ENCODE measurements at places on chromosomes 5 and 9.

GRCh38 chr5:147689426-147689825, 93.1 kb downstream of the JAKMIP2 start:
- DNase-seq, result no peak

GRCh38 chr9:14441976-14442651, 128.2 kb upstream of the NFIB start:
- no peak for DNase-seq

GRCh38 chr9:27183131-27183530, 74.1 kb downstream of the TEK start:
- DNase-seq, result no peak

DNA sequence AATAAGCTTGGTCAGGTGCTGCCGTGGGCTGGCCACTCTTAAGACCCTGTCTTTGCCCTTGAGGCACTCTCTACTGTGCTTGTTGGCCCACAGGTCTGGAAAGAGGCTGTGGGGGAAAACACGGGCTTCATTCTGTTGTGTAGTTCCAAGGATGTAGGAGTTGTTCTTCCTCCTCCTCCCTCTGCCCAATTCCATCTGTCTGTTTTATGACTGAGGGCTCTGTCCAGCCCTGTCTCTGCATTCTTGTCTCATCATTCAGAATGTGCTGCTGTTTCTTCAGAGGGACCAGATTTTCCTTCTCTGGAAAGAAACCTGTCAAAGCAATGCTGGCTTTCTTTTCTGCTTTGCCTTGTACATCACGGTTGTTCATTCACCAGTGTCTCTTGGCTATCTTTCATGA, 84.1 kb downstream of the MAP1B start:
- no peak for DNase-seq

- no peak for DNase-seq
These were observed 17.9 kb upstream of the ZSWIM6 start for GRCh38 chr5:61313960-61314681.

DNA sequence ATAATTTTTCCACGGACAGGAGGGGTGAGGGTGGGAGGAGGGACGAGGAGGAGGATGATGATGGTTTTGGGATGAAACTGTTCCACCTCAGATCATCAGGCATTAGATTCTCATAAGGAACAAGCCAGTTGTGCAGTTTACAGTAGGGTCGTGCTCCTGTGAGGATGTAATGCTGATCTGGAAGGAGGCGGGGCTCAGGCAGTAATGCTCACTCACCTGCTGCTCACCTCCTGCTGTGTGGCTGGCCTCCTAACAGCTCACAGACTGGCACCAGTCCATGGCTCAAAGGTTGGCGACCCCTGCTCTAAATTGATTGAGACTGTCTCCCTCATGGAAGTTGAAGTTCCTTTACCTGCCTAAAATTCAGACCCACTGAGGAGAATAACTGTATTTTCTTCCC, 33.2 kb downstream of the ANKRA2 start:
- DNase-seq, result no peak
